Left renal cortex interstitium (tissue), 4 donors: ENCODE measurements at places on chromosomes 11 and 22.

- no peak for DNase-seq
These were observed 804 bp downstream of the KCNK4 start for GRCh38 chr11:64291752-64292459.

DNA sequence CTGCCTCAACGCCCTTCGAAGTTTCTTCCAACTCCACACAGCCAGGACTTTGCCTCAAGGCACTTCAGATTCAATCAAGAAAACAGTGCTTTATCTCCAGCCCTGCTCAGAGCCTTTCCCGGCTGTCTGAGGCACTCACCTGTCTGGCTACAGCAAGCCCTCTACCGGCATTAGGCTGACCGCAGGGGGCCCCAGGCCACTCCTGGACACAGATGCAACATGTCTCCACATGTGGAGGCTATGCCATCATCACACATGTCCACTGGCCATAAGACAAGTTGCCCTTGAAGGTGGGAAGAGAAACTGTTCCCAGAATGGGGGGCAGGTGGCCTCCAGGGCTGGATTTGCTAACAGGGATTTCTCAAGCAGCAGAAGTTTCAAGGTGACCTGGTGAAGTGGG lies 10.0 kb downstream of the SCUBE1 start:
- no peak for DNase-seq

GRCh38 chr11:111067994-111068393 lies 177.5 kb upstream of the POU2AF2 start:
- no peak for DNase-seq

DNA sequence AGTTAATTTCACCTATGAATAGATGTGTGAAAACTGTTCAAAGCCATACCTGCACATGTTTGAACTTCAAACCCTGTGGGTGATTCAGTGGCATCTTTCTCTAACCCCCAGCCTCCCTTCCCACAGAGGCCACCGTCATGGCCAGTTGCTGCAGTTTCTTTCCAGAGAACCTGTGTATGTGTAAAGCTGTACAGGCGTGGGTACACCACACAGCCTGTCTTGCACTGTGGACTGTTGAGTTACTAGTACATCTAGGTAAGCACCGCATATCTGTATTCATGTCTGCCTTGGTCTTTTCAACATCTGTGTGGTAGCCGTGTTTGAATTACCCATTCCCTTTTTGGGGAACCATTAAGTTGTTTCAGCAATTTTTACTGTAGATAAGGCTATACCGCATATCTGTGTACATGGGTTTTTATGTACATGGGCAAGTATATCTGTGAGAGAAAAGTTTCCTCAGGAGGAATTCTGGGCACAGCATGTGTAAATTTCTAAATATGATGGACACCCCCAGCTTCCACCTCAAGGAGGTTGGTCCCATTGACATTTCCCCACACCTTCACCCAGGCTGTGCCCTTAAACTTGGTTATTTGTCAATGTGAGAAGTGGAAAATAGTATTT lies 13.9 kb downstream of the NEAT1 start:
- no peak for DNase-seq

GRCh38 chr22:29172216-29172615 lies 33.5 kb upstream of the EMID1 start:
- no peak for DNase-seq
